ENCODE measurements at places on chromosomes 5 and 9.

DNA sequence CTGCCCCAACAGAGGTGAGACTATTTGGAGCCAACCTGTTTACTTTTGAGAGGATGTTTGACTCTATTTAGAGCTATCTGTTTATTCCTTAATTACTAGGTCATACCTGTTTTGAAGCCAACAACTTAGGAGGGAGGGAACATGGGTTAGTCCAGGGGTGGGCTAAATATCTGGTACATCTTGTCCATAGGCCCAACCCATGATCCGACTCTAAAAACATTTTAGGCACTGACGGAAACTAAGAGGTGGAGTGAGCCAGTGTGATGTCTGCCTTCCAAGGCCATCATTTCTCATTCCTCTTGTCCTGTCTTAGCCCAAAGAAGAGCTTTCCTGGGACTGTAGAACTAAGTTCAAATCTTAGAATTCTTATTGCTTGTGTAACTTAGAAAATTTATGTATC lies 8.4 kb downstream of the SPINK5 start:
- no peak for DNase-seq

DNA sequence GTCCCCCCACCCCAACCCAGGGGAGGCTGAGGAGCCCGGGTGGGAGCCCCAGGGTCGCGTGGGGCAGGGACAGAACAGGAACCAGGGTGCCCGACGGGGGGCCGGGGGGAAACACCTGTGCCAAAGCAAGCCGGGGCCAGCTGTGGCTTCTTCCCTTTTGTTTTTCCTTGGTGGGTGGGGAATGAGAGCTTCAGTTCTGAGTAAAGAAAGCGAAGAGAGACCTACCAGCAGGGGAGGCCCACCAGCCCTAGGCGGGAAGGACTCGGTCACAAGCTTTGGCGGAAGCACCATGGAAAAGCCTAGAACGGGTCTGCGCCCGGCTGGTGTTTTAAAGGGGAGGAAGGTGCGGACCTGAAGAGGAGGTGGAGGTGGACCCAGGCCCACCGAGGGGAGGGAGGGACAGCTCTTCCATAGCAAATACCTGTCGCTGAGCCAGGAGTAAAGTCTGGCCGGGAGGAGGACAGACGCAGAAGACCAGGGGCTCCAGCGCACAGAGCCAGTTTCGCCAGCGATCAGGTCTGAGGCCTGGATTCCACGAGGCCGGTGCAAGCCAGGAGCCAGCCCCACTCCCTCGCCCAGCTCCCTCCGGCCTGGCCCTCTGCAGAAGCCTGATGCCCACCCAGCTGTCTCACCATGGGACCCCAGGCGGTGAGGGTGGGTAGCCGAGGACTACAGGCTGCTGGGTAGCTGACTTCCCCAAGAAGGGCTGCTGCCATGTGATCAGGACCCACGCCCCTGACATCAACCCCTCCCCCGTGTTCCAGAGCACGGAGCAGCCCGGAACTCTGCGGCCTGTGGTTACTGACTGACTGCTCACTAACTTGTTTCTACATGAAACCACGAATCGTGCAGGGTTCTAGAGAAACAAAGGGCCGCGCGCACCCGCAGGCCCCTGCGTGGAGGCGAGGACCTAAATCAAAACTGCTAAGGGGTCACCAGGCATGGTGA lies 849 bp upstream of the MGAT1 start:
- DNase-seq: no peak

DNA sequence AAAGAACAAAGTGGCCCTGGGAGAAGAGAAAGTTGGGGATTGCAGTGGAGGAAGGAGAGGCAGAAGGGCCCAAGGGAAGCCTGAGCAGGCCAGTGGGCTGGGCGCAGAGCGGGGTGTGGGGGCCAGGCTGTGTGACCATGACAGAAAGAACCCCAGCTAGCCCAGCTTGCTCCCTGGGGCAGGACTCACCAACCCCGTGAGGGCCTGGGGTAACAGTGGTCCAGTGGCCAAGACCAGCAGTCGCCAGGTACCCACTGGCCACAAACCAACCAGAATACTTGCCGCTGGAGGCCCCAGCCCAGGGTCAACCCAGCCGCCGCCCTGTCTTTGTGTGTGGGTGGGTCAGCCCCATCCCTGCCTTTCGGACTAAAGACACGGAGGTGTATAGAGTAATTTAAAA lies 146.5 kb downstream of the CACNA1B start:
- DNase-seq: no peak

GRCh38 chr9:135979547-135980166 lies 18.5 kb upstream of the UBAC1 start:
- DNase-seq: no peak

- no peak for DNase-seq
These were observed 148.5 kb downstream of the SGCD start for GRCh38 chr5:156475182-156476157.

- DNase-seq: no peak
These were observed 227.4 kb downstream of the ASTN2 start for GRCh38 chr9:117187498-117187897.

GRCh38 chr5:75037106-75037505 lies 15.3 kb downstream of the GCNT4 start:
- DNase-seq: no peak

GRCh38 chr5:53110156-53110555 lies 599 bp upstream of the MOCS2 start:
- DNase-seq: no peak

All from fibroblast of skin of left quadriceps (primary cell).